ENCODE measurements at places on chromosomes 4 and X.

DNA sequence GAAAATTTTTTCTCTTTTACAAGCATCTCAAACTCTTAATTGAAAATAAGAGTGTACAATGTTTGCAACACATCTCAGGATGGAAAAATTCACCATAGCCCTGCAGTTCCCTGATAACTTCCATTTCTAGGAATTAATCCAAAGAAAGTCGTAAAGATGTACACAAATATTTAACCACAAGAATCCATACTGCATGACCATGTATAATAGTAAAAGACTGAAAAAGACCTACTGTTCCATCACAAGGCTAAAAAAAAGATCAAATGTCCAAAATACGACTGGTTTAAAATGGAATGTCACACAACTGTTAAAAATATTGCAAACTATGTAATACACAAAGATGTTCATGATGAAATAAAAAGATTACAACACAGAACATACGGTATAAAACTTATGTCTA lies 32.1 kb downstream of the HUWE1 start:
- DNase-seq: no peak

DNA sequence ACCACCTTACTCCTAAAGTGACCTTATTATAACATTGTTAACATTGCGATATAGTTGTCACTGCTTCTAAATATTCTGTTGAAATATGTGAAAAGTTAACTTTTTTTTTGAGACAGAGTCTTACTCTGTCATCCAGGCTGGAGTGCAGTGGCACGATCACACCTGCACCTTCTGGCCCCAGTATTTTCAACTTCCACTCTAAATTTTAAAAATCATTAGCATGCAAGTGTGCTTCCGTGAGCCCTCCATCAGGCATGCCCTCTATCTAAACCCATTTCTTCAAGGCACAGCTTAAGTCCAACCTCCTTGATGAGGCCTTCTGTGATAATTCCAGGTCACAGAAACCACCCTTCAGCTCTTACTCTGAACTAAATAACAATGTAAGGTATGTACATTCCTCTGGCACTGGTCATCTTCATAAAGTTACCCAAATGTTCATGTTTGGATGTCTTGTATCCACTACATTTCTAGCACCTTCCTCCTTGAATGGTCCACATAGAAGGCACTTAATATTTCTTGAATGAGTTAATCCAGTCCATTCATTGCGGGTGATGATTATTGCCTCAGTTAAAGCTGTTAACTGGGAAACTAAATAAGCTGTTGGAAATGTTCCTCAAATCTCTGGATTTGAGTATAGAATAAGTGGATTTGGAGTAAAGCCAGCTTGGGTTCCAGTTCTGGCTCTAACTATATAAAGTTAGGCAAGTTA lies 38.6 kb upstream of the TMEM131L start:
- DNase-seq: no peak

DNA sequence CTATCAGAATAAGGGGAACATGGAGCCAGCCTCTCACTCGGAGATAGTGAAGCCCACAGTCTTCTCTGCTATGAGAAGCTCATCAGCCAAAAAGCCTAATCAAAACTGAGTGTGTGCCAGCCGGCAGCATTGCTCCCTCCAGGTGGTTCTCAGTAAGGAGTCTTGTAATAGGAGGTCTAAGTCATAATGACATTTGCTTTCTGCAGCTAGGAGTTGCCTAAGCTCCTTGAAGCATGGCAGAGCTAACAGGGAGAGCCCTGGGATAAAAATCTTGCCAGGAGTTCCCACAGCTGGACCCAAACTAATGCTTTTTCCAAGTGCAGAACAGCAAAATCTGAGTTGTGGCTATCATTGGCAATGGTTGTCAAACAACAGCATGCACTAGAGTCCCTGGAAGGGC lies 245.2 kb downstream of the SPATA18 start:
- no peak for DNase-seq

- no peak for DNase-seq
Observed at GRCh38 chr4:77015390-77015789, 60.4 kb downstream of the CCNI start.

DNA sequence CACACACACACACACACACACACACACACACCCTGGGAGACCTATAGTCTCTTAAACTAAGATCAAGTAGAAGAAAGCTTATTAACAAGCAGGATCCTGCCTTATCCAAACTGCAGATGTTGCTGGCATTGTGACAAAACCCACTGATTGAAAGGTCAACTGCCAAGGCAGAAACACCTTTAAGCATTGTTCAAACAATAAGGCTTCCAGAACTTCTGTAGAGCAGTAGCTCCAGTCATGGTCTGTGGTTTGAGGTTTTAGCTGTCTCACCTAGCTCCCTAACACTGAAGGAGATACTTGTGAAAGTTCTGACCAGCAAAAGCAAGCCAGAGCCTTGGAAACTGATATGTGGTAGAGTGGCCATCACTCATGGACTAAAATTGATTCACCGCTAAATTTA lies 59.8 kb downstream of the PTCHD1 start:
- no peak for DNase-seq

- no peak for DNase-seq
Observed at GRCh38 chr4:115315182-115315581, 201.8 kb upstream of the NDST4 start.

- no peak for DNase-seq
Observed at GRCh38 chrX:150223176-150224015, 139.7 kb upstream of the MAMLD1 start.

- DNase-seq: no peak
Observed at GRCh38 chr4:55530691-55531090, 16.0 kb downstream of the CLOCK start.

DNA sequence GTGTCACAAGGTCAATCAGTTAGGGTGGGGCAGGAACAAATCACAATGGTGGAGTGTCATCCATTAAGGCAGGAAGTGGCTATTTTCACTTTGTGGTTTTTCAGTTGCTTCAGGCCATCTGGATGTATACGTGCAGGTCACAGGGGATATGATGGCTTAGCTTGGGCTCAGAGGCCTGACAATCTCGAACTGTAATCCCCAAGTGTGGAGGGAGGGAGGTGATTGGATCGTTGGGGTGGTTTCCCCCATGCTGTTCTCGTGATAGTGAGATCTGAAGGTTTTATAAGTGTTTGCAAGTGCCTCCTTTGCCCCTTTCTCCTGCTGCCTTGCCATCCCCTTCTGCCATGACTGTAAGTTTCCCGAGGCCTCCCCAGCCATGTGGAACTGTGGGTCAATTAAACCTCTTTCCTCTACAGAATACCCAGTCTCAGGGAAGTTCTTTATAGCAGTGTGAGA lies 36.7 kb upstream of the STS start:
- DNase-seq: no peak

DNA sequence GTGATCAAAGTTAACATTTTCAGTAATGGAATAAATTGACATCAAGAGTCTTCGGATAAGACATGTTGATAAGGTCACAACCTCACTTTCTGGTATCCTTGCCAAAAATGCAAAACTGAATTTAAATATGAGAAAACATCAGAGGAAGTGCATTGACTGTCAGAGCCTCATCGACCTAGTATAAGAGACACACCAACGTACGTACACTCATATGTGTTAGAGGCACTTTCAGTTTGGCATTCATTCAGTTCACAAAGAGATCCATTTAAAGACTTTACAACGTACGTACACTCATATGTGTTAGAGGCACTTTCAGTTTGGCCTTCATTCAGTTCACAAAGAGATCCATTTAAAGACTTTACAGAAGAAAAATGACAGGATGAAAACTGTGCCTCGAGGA lies 280.3 kb downstream of the INPP4B start:
- no peak for DNase-seq

DNA sequence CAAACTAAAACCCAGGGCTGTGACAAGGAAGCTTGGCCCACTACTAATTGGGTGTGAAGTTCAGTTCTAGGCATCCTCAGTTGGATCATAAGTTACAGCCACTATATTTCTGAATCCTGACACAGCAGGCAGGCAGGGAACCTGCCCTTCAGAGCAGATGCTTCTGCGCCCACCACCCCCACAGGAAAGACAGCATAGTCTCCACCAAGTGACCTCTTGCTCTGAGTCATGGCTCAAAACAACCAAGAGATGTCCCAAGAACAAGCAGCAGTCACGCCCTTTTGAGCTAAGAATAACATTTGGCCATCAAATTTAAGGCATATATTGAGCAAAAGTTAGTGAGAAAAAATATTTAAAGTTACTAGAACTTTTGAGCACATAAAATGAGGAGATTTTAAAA lies 170.7 kb upstream of the SMARCAD1 start:
- no peak for DNase-seq

DNA sequence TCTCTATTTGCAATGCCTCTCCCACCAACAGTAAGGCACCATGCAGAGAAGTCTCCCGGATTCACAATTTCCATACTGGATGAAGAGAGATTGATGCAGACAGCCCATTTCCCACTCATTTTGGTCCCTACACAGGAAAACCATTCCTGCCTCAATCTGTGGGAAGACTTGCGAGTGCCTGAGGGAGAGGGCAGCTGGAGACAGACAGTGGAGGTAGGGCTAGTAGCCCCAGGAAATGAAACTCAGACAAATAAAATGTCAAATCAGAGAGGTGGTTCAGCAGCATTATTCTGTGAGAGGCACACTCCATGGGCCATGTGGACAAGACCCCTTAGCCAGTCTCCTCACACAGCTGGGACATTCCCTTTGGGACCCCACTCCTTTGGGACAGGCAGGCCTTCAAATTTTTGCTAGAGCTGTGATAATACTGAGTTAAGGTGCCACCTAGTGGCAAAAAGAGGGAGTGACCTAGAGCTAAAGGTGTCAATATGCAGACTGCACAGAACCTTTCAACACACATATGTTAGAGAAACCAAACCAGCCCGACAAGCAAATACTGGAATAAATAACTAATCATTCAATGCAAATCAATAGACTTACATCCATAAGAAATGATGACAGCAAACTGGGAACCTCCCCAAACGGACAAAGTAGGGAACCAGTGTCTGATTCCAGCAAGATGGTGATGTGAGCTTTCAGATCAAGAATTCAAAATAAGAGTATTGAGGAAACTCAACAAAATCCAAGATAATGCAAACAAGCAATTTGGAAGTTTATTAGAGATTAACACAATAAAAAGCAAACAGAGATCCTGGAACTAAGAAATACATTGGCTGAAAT lies 1865.3 kb upstream of the AGA start:
- no peak for DNase-seq

DNA sequence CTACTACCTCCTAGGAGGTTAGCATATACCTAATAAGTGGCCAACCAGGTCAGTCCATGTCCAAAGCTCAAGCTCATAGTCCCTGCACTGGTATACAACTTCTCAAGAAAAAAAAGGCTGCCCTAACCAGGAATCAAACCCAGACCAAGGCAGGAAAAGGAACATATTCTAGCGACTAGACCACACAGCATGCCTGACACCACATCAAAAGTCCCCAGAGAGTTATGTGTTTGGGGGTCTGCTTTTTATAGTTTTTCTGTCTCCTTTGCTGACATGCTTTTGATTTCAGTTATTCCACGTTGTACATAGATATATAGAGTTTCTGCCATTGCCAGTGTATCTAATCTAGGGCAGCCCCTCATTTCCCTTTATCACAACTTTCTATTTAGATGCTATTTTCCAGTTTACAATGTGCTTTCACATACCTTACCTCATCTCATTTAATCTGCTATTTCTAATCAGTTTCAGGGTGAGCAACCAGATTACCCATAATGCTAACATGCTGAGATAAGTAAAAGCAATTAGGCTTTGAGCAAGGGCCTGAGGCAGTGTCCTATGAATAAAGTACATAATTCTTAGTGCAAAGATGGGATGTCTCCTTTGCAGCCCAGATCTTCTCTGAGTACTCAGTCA lies 17.8 kb downstream of the ARHGEF6 start:
- no peak for DNase-seq

- DNase-seq: no peak
Observed at GRCh38 chrX:68710870-68711576, 63.6 kb downstream of the STARD8 start.

Data from MG63 (cell line).